Activated T-helper 2 cell treated with anti-CD3 and anti-CD28 coated beads, Interferon-gamma antibody, Interleukin-2, Interleukin-4, amounts not matched to agents 10 μg/mL and 5 μg/mL and 100 μg/mL, durations not matched to agents 14 hours and 24 hours and 36 hours (primary cell): ENCODE measurements at places on chromosomes 7 and 10.

DNA sequence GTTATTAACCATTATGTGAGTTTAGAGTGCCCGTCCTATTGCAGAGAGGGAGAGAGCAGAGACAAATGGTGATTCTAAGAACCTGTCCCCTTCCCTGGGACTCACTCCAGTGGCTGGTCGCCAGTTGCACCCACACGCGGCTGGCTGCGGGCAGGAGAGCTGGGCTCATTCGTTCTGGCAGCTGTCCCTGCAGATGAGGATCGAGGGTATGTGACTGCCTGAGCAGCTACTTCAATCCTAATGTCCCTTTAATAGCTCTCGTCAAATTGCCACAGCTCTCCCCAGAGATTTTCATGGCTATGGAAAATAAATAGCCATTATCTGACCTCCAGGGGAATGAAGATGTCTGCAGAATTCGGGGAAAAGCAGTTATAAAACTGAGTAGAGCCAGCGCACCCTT, 41.6 kb downstream of the RBM28 start:
- DNase-seq: no peak
- peaks cover 28% of the 10 kb centered on the region for H3K36me3 ChIP-seq
- no peak overlapping the region for H3K27ac ChIP-seq
- no peak overlapping the region for H3K4me3 ChIP-seq
- H3K4me1 ChIP-seq: no peaks in the 10 kb centered on the region

DNA sequence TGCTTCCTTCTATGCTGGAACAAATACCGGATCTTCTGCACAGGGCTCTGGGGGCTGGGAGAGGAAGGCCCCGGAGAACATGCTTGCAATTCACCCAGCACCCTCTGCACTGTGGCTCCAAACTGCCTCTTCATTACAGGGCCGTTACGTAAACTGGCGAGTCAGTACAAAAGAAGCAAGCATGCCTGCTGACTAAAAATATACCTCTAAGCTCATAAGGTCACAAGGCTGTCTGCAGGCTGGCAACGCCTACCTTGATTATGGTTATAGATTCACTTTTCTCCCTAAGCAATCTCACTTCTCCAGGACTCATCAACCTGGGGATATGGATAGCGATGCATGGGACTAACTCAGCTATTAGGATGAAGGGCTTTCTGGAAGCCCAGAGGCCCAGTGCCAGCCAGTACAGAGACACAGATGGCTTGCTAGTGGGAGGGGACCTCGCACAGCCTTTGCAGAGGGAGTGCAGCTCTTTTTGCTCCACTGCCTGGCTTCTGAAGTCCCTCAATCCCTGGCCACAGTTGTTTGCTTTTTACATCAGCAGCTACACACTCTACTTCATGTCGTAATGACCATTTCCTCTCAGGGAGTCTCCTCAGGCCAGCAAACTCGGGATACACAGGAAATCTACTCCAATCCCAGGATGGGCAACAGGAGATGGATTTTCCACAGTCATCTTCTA, 96.1 kb downstream of the SH3PXD2A start:
- H3K27me3 ChIP-seq: peaks cover 14% of the 10 kb centered on the region
- H3K27ac ChIP-seq: peak overlapping the region; percentile 78
- H3K36me3 ChIP-seq: no peaks in the 10 kb centered on the region
- peak overlapping the region; percentile 27 for H3K4me3 ChIP-seq

DNA sequence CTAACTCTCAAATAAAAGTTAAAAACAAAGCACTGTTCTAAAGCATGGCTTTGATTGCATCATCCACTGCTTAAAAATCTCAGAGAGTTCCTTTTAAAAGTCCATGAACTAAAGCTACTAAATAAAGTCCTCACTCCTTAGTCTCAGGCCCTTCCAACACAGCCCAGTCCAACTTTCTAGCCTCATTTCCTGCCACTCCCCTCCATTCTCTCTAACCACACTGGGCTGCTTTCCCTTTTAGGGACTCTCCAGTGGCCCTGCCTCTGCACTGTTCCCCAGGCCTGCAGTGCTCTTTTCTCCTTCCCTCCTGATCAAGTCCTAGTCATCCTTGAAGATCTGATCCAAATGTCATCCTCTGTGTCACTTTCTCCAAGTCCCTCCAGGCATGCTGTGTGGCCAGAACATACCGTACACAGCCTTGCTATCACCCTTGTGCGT, 56.9 kb upstream of the PPP1R3C start:
- H3K4me1 ChIP-seq: peaks cover 5% of the 10 kb centered on the region
- no peaks in the 10 kb centered on the region for H3K36me3 ChIP-seq
- DNase-seq: no peak
- H3K4me3 ChIP-seq: no peak overlapping the region

- no peak overlapping the region for H3K27ac ChIP-seq
- H3K27me3 ChIP-seq: no peaks in the 10 kb centered on the region
- H3K4me1 ChIP-seq: no peaks in the 10 kb centered on the region
Observed at GRCh38 chr7:110534241-110534931, 556.5 kb upstream of the LRRN3 start.

- H3K4me1 ChIP-seq: peaks cover 2% of the 10 kb centered on the region
- no peak overlapping the region for H3K4me3 ChIP-seq
- DNase-seq: no peak
- no peaks in the 10 kb centered on the region for H3K36me3 ChIP-seq
- H3K27me3 ChIP-seq: peaks cover 23% of the 10 kb centered on the region
Observed at GRCh38 chr7:22541789-22542188, 41.8 kb upstream of the STEAP1B start.

- H3K36me3 ChIP-seq: peaks cover 23% of the 10 kb centered on the region
- H3K27me3 ChIP-seq: peaks cover 59% of the 10 kb centered on the region
- no peak overlapping the region for H3K4me3 ChIP-seq
- DNase-seq: no peak
- no peak overlapping the region for H3K27ac ChIP-seq
- peaks cover 4% of the 10 kb centered on the region for H3K4me1 ChIP-seq
Observed at GRCh38 chr10:89342206-89342958, 14.6 kb downstream of the IFIT3 start.

DNA sequence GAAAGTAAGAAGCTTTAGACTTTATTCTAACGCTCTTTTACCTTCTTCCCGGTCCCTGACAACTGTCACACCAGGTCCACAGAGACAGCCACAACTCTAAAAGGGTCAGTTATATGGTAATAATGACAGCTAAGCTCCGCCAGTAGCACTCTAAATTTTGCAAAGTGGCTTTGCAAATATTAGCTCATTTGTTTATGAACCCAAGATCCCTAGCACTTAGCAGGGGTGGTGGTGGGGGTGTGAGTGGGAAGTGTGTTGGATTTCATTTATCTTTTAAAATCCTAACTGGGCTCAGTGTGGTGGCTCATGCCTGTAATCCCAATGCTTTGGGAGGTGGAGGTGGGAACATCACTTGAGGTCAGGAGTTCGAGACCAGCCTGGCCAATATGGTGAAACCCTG, 34.8 kb upstream of the SDK1 start:
- no peak for DNase-seq
- no peaks in the 10 kb centered on the region for H3K36me3 ChIP-seq
- H3K27me3 ChIP-seq: peaks cover 14% of the 10 kb centered on the region
- H3K27ac ChIP-seq: no peak overlapping the region
- no peak overlapping the region for H3K4me3 ChIP-seq
- no peaks in the 10 kb centered on the region for H3K4me1 ChIP-seq

GRCh38 chr10:133520193-133520738, 6.9 kb upstream of the CYP2E1 start:
- H3K27me3 ChIP-seq: peaks cover 34% of the 10 kb centered on the region
- peaks cover 14% of the 10 kb centered on the region for H3K4me1 ChIP-seq
- DNase-seq: peak; percentile 80
- H3K4me3 ChIP-seq: peak overlapping the region; percentile 42
- H3K27ac ChIP-seq: no peak overlapping the region
- H3K36me3 ChIP-seq: no peaks in the 10 kb centered on the region

- no peak overlapping the region for H3K27ac ChIP-seq
- H3K4me3 ChIP-seq: no peak overlapping the region
- no peaks in the 10 kb centered on the region for H3K36me3 ChIP-seq
- H3K4me1 ChIP-seq: no peaks in the 10 kb centered on the region
Observed at GRCh38 chr7:155555116-155555695, 8.8 kb upstream of the CNPY1 start.

DNA sequence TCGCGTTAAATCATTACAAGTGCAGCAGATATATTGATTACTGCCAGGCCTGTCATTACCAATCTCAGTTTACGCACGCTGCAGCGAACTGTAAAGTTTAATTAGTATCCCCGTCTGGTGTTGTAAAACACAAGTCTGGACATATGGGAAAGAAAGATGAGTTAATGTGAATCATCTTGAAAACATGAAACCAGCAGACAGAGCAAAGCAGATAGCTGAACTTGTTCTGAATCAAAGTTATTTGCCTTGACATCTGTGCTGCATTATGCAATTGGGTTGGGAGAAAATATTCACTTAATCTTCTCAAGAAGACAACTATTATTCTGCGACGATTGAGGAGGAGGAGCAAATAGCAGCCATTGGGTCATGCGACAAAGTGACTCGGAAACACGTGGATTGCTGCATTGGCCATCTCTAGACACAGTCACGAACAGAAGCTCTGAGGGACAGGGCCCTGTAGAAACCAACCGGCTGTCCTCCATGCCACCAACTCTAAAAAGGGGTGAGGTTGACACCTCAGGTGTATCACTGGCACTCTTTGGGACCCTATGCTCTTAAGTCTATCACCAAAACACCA, 156.3 kb upstream of the C7orf33 start:
- no peak for DNase-seq
- H3K36me3 ChIP-seq: no peaks in the 10 kb centered on the region
- H3K27ac ChIP-seq: no peak overlapping the region
- peaks cover 4% of the 10 kb centered on the region for H3K27me3 ChIP-seq
- no peaks in the 10 kb centered on the region for H3K4me1 ChIP-seq

GRCh38 chr10:59336632-59337031, 25.7 kb downstream of the FAM13C start:
- no peaks in the 10 kb centered on the region for H3K27me3 ChIP-seq
- no peak overlapping the region for H3K27ac ChIP-seq
- no peak overlapping the region for H3K4me3 ChIP-seq
- no peaks in the 10 kb centered on the region for H3K4me1 ChIP-seq
- no peaks in the 10 kb centered on the region for H3K36me3 ChIP-seq

GRCh38 chr7:144534196-144534595, 130.7 kb upstream of the NOBOX start:
- no peaks in the 10 kb centered on the region for H3K36me3 ChIP-seq
- no peak for DNase-seq
- H3K4me1 ChIP-seq: peaks cover under 1% of the 10 kb centered on the region
- H3K27me3 ChIP-seq: no peaks in the 10 kb centered on the region
- no peak overlapping the region for H3K4me3 ChIP-seq
- H3K27ac ChIP-seq: no peak overlapping the region

- no peak overlapping the region for H3K27ac ChIP-seq
- H3K4me3 ChIP-seq: no peak overlapping the region
- peaks cover 4% of the 10 kb centered on the region for H3K36me3 ChIP-seq
Observed at GRCh38 chr10:6416892-6417512, 163.1 kb downstream of the PRKCQ start.

- no peaks in the 10 kb centered on the region for H3K4me1 ChIP-seq
- H3K27ac ChIP-seq: no peak overlapping the region
- H3K36me3 ChIP-seq: no peaks in the 10 kb centered on the region
- H3K4me3 ChIP-seq: no peak overlapping the region
Observed at GRCh38 chr10:23196915-23197314, 4.8 kb downstream of the PTF1A start.

DNA sequence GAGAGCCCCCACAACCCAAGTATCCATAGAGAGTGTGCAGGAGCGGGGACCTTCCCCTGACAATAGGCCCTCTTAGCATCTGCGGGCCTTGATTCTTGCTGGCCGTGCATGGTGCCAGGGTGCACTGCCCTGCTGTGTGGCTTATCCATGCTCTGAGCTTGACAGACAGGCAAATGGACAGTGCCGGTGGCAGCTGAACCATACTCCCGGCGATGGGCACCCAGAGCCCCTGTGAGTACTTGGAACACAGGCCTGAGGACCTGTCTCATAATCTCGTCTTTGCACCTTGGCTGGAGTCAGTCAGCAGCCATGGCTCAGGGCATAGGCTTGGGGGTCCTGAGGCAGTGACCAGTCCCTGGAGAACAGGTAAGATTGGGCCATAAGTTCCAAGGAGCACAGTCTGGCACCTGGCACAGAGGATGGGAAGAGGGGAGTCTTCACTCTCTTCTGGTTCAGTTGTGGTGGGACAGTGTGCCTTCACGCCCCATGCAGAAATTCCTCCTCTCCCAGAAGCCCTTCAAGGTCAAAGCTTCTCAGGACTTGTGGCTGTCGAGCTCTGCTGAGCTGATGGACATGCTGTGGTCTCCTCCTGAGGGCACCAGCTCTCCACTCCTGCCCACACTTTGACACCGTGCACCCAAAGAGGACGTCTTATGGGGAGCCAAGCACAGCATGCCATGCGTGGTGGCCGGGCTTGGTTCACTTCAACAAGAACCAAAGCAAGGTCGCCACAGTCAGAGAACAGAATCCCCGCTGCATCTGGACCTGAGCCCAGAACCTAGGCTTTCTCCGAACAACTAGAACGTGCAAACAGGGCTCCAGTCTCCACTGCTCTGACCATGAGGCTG, 59.4 kb upstream of the CAMK2B start:
- H3K4me1 ChIP-seq: no peaks in the 10 kb centered on the region
- peaks cover 24% of the 10 kb centered on the region for H3K36me3 ChIP-seq
- no peaks in the 10 kb centered on the region for H3K27me3 ChIP-seq
- no peak for DNase-seq
- no peak overlapping the region for H3K4me3 ChIP-seq
- H3K27ac ChIP-seq: no peak overlapping the region

DNA sequence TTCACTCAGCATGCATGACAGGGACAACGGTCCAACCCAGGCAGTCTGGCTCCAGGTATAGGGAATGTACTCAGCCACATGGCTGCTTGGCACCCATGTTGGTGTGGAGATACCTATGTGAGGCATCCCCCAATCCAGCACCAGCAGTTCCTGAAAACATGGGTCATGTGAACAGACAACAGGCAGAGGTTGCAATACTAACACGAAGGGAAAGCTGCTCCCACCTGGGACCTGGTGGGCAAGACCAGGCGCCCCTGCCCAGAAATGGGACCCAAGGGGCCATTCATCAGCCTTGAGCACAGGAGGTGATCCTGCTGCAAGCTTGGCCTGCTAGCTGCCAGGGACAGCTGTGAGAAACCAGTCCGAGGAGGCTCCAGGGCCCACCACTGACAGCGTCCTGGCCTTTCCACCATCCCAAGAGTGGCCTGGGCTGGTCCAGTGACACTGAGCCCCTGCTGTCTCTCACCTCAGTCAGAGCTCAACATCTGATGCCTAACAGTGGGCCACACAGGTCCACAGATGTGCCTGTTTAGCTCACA, 142.3 kb downstream of the ARHGAP22 start:
- H3K27ac ChIP-seq: no peak overlapping the region
- no peaks in the 10 kb centered on the region for H3K4me1 ChIP-seq
- no peaks in the 10 kb centered on the region for H3K36me3 ChIP-seq
- DNase-seq: no peak
- H3K4me3 ChIP-seq: no peak overlapping the region
